ENCODE measurements at places on chromosomes 4 and X.
A peak's percentile ranks its signal among the peaks of the same experiment; 100 is the strongest.

- DNase-seq = no peak
Measured at GRCh38 chr4:27154706-27155105, 294.1 kb downstream of the STIM2 start.

DNA sequence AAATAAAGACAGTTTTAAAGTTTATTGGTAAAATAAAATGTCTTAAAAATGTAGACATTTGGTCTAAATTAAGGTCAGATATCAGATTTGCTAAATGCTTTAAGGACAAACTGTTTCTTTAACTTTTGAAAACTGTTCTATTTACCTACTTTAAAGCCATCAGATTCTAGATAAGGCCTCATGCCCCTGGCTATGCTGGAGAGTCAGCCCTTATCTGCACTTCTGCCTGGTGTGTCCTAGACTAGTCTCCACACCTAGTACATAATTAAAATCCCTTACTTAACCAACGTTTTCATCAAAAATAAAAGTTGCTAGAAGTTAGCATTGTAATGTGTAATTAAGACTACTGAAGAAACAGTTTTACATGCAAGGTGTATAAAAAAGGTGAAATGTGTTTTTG is 25.6 kb downstream of the HSD17B11 start:
- no peak for DNase-seq

DNA sequence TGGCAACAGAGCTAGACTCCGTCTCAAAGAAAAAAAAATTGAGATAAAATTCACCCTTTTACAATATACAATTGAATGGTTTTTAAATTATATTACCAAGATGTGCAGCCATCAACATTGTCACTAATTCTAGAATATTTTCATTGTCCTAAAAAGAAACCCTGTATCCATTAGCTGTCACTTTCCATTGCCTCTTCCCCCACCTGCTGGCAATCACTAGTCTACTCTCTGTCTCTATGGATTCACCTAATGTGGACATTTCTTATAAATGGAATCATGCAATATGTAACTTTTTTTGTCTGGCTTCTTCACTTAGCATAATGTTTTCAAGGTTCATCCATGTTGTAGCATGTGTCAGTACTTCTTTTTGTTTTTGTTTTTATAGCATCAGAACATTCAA is 20.8 kb downstream of the ABHD18 start:
- DNase-seq = no peak

- DNase-seq = no peak
Measured at GRCh38 chr4:74364652-74365491, at the start of gene EREG. Gene EREG (plus strand): TSS chr4:74365145. CDS start chr4:74365309, 164 bp downstream.

- no peak for DNase-seq
Measured at GRCh38 chr4:53487766-53488165, 103.5 kb downstream of the LNX1 start.

DNA sequence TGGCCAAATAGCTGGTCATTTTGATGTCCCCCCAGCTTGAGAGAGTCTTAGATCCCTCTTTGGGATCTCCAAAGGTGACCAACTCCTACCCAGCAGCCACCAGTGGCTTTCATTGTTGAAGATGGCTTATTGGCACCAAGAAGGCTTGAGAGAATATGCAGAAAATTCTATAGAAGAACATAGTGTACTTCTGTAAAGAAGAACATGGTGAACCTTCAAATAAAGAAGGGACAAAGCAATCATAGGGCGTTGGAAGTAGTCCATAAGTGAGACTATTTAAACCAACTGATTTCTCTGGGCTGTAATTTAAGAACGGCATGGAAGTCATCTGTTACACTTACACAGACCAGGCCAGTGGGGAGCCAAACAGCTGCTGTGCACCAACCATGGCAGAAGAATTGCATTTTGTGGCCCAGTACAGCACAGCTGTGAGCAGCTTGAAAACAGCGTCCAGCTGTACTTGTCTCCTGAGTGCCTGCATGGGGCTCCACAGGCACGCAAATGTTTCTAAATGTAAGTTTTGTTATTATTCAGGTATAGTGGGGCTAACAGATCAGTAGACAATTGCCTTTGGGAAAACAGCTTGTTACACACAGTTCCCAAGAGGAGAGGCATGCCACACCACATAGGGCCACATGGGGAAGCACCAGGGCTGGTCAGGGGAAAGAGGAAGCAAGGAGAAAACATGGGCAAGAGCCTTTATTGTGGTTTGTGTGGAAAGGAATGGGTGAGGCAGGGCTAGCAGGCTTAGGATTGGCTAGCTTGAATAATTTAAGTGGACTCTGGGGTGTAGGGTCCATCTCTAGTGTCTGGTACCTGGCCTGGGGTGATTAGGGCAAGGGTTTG is 125.0 kb downstream of the ARHGAP6 start:
- DNase-seq = no peak

- no peak for DNase-seq
Measured at GRCh38 chr4:139438141-139438540, 15.8 kb upstream of the RAB33B start.

DNA sequence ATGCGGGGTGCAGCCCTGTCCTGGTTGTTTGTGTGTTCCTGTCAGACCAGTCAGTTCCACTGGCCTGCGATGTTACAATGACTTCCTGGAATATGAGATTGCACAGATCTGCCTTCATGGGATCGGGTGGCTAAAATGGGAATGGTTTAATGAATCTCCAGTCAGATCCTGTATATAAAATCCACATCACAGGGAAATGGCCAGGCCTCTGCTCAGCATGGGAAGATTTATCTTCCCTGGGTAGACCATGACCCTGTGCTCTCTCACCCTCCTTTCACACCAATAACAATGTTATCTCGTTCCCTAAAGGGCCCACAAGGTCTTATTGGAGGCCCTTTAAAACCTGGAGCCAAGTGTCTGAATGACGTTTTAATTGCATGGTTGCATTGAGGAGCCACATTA is 307.4 kb downstream of the RAB28 start:
- DNase-seq = no peak

DNA sequence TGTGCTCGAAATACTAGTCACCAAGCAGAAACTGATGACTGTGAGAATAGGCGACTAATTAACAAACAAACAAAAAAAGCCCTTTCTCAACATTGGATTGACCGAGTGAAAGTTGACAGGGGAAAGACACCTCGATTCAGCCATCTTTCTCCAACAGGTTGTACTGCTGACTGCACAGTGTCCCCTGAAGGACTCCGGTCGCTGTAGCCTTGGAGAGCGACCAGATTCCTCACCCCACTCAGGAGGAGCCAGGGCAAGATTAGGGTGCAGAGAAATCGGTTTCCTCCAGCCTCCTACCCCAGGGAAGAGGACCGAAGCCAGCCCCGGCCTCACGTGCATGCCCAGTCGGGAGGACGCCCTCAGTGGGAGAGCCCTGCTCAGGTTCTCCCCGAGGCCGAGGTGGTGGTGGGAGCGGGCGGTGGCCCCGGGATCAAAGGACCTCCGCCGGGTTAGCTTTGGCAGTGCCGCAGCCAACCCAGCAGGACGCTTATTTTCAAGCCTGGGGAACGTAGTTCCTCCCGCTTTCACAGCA is 1.1 kb upstream of the RAP1GDS1 start:
- peak; percentile 13 for DNase-seq

Data from stimulated activated CD4-positive, alpha-beta T cell treated with anti-CD3 and anti-CD28 coated beads, Interleukin-15, amount 100 ng/mL, for 48 hours (primary cell).